ENCODE measurements at places on chromosomes 2 and 18.
A peak's percentile ranks its signal among the peaks of the same experiment; 100 is the strongest.

DNA sequence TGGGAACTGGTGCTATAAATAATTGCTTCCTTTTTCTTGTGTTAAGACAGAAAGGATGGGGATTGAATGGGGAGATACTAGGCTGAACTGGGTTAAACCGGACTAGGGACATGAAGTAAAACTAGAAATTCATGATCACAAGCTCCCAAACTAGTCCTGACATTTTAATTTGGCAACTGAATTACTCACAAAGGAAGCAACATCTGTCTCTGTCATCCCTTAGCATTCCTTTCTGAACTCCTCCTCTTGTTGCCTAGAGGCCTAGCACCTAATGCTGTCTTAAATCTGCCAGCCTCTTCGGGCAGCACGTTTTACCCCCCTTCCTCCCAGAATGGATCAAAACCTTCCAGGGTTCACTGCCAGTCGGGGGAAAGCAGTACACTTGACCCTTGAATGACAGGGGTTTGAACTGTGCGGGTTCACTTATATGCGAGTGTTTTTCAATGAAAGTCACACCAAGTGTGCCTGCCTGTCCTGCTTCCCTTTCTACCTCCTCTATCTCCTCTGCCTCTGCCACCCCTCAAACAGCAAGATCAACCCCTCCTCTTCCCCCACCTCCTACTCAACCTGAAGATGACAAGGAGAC is 8.2 kb downstream of the KCTD1 start:
- no peak for DNase-seq

DNA sequence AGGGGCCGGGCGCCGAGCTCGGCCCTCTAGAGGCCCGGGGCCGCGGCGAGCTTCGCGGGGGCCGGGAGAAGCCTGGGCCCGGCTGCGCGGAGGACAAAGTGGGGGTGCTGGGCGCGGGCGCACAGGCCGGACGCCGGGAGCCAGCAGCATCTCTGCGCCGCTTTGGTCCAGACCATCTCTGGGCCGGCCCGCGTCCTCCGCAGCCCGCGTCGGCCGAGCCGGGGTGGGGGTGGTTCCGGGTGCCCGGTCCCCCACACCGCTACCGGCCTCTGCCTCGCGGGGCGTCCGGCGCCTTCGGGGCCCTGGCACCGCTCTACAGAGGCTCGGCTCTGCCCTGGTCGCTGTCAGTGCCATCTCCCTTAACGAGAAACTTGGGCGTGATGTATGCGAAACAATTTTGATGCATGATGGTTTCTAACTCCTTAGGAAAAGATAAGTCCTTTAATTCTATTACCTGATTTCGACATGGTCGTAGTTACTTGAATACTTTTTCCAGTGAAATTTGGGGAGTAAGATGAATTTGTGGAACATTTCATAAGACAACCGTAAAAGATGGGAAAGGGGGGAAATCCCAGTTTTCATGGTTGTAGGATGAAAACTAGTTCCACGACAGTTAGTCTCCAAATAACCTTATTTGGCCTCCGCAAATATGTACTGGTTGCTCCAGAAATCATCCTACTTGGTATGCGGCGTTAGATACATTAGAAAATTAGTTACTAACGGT is 562 bp downstream of the TWSG1 start:
- peak; percentile 50 for DNase-seq

DNA sequence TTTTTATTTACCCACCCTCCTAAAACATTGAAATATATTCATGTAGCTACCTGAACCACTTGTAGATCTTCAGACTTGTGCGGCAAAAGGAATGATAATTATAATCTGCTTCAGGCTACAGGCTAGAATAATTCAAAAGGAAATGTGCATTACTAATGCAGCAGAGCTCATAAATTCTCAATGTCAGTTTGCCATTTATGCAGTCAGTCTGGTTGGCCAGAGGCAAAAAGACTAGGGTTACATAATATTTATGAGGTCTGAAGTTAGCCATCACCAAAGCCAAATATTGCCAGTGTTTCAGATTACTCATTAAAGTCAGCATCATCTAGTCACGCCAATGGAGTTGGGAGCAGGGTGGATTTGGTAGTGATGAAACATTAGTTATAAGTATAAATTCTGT is 38.9 kb downstream of the METAP1D start:
- no peak for DNase-seq

DNA sequence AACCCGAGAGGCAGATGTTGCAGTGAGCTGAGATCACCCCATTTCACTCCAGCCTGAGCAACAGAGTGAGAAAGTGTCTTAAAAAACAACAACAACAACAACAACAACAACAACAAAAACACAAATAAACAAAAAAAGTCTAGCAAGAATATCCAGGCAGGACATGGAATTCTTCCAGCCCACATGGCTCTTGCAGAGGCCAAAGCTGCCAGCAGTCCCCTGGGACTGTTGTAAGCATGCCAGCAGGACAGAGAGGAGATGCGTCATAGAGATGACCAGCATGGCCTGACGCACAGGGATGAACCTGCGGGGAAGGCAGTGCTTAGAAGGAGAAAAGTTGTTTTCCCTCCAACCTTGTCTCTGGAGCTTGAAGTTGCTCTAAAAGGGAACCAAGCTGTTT is 182.3 kb upstream of the PGAP1 start:
- DNase-seq: no peak

- no peak for DNase-seq
Observed at GRCh38 chr18:31880186-31880898, 62.6 kb downstream of the TRAPPC8 start.

DNA sequence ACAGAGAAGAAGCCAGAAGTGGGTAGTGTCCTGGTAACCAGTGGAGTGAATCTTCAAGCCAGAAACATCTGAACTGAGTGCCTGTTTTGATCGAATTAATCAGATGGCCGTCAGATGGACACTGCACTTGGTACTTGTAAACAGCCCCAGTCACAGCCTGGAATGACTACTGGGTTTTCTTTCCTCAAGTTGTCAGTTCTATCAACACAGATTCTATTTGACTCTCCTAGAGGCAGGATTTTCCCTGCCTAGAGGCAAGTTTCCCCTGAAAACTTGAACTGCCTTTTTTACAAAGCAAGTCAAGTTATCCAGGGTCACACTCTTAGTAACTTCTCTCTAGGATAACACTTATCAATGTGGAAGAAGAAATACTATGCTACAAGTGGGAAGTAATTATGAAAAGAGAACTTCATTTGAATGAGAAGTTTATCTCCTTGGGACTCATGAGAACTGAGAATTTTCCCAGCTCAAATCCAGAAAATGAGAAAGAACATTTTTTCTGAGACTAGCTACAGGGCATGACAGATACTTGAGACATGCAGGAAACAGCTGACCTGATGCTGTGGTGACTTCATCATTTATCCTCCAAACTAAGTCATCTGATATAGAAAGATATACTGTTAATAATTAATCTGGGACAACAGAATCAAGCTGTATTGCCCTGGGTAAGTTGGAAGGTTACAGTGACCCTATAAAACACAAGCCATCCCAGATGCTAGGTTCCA is 36.0 kb downstream of the SULT1C2 start:
- no peak for DNase-seq

DNA sequence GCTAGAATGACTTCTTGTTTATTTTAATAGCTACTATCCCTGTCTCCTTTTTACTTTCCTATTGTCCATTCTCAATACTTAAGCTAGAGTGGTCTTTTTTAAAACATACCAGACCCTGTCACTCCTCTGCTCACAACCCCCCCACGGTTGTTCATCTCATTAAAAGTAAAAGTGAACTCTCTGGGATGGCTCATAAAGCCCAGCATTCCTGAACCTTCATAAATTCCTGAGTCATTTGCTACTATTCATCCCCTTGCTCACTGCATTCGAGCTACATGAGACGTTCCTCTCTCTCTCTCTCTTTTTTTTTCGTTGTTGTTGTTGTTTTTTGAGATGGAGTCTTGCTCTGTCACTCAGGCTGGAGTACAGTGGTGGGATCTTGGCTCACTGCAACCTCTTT is 148.7 kb upstream of the DSEL start:
- no peak for DNase-seq

DNA sequence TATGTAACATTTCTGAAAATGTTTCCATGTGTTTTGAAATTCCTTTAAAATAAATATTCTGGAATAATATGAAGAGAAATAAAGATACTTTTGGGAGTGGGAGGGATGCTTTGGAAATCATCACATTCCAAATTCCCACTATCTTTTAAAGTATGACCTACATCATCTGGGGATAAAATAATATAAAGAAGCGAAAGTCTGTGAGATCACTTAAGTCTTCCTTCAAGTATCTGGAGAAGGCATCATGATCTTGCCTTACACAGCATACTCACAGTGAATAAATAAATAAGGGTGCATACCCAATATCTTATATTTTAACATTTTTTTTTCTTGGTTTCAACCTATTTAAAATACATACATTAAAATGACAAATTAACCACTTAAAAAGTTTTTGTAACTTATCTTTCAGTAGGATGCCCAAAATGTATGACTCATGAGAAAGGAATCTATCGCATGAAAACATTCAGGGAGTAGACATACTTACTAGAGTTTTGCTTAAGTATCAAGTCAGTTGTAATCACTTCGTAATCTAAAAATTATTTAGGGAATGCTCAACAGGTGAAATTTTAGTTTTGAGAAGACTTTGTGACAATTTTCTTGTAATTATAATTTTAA is 248.3 kb upstream of the COL3A1 start:
- no peak for DNase-seq

DNA sequence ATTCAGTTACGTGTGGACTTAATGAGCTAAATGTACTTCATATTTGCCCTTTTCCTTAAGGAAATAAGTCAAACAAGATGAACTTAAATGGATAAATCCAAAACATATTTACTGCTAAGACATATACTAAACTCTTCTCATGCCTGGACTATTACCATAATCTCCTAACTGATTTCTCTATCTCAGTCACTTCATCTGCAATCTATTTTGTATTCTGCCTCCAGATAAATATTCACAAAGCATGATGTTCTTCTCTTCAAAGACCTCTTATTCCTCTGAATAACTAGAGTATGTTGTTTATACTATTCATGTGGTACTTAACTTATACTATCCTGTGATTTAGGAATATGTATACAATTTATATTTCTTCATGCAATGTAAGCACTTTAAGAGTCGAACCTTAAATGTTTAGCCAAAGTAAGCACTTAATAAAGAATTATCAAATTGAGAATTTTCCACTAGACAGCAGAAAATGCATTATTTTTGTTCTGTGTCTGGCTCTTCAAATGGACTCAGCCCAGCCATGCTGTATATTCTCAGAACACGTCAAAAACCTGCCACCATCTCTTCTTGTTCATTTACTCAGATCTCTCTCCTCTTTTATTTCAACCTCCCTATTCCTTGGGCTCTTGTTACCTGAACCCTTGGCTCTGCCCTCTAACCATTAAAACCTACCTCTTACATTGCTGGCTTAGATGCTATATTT is 79.9 kb upstream of the ARHGAP28 start:
- DNase-seq: no peak

DNA sequence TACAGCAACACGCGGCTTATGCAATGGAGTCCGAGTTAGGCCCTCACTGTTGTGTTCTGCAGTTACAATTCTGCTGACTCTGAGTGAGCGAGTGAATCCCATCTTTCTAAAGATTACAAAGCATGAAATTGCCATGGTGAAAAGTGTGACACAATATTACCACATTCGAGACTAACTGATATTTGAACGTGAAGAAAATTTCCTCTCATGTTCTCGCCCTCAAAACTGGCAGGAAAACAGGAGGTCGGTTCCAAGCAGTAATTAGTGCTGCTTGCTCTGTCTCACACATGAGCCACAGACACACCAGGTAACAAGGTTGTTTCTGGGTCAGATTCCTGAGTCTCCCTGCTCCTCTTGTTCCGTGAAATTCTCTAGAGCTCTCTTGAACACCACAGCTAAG is 93.7 kb upstream of the RIOK3 start:
- no peak for DNase-seq

DNA sequence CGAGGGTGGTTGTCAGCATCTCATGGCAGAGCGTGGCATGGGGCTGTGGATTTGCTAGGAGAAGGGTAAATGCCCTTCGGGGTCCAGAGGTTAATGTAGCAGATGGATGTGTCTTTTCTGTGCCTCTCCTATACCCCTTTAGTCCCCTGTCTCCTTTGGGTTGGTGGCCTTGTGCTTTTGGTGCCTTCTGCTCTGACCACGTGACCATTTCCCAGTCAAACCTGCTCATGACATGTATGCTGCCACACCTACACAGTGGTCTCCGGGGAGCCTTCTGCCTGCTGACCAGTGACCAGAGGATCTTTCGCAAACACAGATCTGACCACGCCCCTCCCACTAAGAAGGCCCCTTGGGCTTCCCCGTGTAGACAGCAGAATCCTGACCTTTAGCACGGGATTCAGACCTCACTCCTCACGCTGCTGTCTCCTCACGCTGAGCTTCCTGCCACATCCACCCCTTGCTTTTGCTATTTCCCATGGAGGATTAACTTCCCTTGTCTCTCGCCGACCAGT is 116.2 kb downstream of the ACOXL start:
- DNase-seq: no peak

- DNase-seq: no peak
Observed at GRCh38 chr2:63613391-63613901, 24.7 kb downstream of the MDH1 start.

GRCh38 chr18:35490894-35491699 is 6.7 kb downstream of the INO80C start:
- no peak for DNase-seq

- DNase-seq: no peak
Observed at GRCh38 chr2:104563398-104563996, 290.4 kb upstream of the POU3F3 start.

DNA sequence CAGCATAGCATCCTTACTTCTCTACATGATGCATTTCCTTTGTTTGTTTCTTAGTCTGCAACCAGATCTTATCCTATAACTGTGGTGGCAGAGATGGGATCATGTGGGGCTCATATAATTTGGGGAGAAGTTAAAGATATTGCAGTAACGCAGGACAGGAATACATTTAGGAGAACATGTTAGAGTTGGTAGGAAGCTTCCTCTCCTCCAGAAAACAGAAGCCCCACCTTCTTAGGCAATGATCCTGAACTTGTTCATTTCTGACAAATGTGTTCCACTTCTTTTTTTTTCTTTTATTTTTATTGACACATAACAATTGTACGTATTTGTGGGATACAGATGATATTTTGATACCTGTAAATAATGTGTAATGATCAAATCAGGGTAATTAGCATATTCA is 99.9 kb downstream of the VSNL1 start:
- no peak for DNase-seq

DNA sequence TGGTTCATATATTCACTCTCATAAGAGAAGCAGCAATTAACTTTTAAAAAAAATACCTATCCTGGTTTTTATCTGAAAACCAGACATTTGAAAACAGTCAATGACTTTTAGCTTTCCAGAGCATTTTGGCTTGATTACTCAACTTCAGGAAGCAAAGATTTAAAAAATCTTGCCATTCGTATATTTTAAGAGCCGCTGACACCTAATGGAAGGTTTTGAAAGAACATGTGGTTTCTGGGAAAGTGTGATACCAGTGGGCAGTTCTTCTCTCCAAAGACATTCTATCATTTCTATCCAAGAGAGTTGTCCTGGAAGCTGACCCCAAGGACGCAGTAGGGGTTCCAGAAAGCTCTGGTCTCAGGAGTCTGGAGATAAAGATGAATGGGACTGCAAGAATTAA is 234.7 kb downstream of the TTC32 start:
- DNase-seq: no peak

GRCh38 chr2:216486271-216486670 is 12.4 kb upstream of the RPL37A start:
- DNase-seq: no peak

Data from GM13976 (cell line).